Left ventricle myocardium inferior (tissue), 1 donor: ENCODE measurements at places on chromosomes 7 and 10. TPM values are rescaled to one million over a fixed set of nuclear protein-coding genes. Genes with fewer than 3 reads are reported as not detected.

DNA sequence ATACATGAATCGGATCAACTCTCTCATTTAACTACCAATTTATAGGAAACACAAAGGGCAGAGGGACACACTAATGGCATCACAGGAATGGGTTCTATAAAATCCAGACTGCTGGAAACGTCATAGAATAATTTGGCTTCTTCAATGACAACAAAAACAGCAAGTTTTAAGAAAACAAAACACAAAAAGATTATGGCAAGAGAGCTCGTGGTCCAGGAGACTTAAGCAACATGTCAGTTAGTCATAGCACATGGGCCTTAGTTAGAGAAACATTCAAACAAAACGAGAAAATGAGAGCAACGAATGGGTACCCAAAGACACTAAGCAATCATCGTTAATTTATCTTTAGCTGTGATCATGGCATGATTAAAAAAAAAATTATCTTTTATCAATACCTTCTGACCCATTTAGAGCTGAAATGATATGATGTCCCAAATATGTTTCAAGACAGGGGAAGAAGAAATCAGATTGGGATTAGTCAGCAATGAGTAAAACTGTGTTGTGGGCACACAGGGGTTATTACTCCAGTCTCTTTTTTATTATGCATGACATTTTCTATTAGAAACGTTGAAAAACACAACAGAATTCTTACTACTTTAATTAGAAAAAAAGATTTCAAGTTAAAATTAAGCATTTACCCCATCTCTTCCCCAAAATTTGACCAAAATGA lies 28.3 kb downstream of the NCAPG2 start:
- no peak for DNase-seq
- no peaks in the 10 kb centered on the region for H3K27me3 ChIP-seq
- H3K4me1 ChIP-seq: no peaks in the 10 kb centered on the region
- no peak overlapping the region for H3K27ac ChIP-seq
- H3K36me3 ChIP-seq: peaks cover 32% of the 10 kb centered on the region

DNA sequence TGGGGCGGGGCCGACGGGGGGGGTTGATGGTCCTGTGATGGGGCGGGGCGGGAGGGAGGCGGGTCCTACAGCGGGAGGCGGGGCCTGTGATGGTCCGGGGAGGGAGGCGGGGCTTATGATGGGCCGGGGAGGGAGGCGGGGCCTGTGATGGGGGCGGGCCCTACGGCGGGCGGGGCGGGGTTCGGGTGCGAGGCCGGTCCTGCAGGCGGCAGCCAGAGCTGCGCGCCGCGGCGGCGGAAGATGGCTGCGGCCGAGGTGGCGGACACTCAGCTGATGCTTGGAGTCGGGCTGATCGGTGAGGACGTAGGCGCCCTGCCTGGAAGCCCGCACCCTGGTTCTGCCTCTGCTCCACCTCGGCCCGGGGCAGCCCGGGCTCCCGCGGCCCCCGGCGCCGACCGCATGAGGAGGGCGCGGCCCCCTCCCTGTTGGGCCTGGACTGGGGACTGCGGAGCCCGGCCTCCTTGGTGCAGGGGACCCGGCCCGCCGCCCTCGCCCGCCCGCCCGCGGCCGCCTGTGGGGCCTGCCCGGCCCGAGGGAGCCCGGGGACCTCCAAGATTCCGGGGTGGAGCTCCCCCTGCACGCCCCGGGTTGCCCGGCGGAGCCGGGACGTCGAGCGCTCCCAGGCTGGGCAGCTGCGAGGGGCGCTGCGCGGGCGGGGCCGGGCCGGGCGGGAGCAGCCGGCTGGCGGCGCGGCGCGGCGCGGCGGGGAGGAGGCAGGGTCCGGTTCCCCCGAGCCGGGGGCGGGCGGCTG lies at the start of gene DENND10:
Gene DENND10 (plus strand): TSS at position 211 of the 751 bp plus-strand sequence. CDS start 30 bp downstream, at position 241.
- peaks cover 11% of the 10 kb centered on the region for H3K36me3 ChIP-seq
- DNase-seq: peak; percentile 85
- H3K4me1 ChIP-seq: peaks cover 21% of the 10 kb centered on the region
- H3K27ac ChIP-seq: peak within 1 kb of the TSS; percentile 86

- H3K4me1 ChIP-seq: peaks cover 26% of the 10 kb centered on the region
Observed at GRCh38 chr10:114925587-114926586, 12.1 kb upstream of the TRUB1 start.

GRCh38 chr10:20369863-20370736 lies 527.0 kb downstream of the NEBL start:
- no peak overlapping the region for H3K27ac ChIP-seq
- no peaks in the 10 kb centered on the region for H3K4me1 ChIP-seq
- H3K27me3 ChIP-seq: no peaks in the 10 kb centered on the region
- no peak overlapping the region for H3K4me3 ChIP-seq

Gene CLRN3
- total RNA-seq: not detected

DNA sequence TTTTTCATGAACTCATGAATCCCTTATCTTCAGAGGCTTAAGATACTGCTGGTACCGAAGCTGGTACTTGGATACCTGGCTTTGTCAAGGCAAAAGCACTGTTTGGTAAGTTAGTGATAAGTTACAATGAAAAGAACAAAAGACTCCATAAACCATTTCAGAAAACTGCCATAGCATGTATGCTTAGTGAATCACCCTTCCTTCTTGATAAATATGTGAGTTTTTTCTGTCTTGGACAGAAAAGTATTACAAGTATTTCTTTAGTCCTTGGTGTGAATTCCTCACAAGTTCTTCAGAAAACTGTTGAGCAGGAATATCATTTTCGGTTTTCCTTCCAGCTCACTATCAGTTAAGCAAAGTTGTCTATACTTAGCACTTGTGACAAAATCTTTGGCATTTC lies 25.6 kb downstream of the PUS7 start:
- no peak overlapping the region for H3K27ac ChIP-seq
- no peaks in the 10 kb centered on the region for H3K27me3 ChIP-seq
- no peak overlapping the region for H3K4me3 ChIP-seq

GRCh38 chr7:157585113-157585861 lies 248.5 kb downstream of the DNAJB6 start:
- peaks cover 81% of the 10 kb centered on the region for H3K27me3 ChIP-seq
- H3K4me3 ChIP-seq: peak overlapping the region; percentile 48
- H3K27ac ChIP-seq: peak overlapping the region; percentile 50
- H3K4me1 ChIP-seq: no peaks in the 10 kb centered on the region
- no peaks in the 10 kb centered on the region for H3K36me3 ChIP-seq

- peak overlapping the region; percentile 25 for H3K27ac ChIP-seq
- no peak for DNase-seq
- peak overlapping the region; percentile 30 for H3K4me3 ChIP-seq
- H3K36me3 ChIP-seq: no peaks in the 10 kb centered on the region
- no peaks in the 10 kb centered on the region for H3K27me3 ChIP-seq
Observed at GRCh38 chr10:107425931-107426553, 261.5 kb upstream of the SORCS1 start.

DNA sequence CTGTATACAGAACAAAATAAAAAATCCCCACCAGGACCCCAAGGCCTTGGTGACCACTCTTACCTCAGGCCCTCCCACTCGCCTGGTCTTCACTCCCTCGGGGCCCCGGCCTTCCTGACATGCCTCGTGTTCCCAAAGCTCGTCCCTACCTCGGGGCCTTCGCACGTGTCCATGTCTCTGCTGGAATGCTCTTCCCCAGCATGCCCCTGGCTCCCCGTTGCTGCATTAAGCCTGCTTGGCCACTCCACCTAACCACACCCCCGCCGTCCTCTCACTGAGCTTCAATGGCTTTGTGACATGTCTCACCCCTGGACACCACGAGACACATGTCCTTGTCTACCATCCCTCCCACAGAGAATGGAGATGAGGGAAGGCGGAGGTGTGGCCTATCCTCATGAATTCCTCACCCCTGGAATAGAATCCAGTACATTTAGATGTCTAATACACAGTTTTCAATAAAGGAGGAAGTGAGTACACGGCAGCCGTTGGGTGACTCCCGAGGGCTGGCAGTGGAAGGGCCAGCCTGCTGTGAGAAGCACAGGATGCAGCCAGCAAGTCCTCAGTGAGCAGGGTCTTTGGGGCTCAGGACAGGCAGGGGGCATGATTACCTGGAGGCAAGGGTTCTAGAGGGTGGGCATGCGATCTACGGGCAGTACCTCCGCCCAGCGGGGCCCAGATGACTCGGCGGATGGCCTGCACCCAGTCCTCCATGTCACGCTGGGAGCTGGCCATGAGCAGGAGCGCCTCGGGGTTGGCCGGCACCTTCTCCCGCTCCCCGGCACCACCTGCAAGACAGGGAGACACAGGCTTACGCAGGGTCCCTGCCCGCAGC lies 125.7 kb downstream of the ARHGAP22 start:
- H3K27me3 ChIP-seq: no peaks in the 10 kb centered on the region
- H3K4me3 ChIP-seq: no peak overlapping the region
- no peaks in the 10 kb centered on the region for H3K36me3 ChIP-seq
- no peak for DNase-seq

Gene GPAM
- 22.2 TPM for total RNA-seq

DNA sequence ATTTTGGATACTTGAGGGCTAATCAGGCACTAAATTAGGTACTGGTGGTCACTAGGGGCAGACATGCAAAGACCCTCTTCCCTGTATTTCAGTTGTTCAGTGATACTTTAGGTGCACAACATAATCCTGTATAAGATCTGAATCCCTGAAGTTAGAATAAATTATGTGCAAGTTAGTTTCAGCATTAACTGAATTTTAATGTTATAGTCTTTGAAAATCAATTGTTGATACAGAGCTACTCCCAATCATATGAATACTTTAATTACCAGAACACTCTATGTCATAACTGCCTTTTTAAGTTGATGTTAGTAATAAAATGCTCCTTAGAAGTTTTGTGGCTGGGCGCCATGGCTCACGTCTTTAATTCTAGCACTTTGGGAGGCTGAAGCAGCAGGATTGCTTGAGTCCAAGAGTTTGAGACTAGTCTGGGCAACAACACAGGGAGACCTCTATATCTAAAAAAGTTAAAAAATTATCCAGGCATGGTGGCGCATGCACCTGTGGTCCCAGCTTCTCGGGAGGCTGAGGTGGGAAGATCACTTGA lies 87.1 kb upstream of the SKAP2 start:
- peaks cover 85% of the 10 kb centered on the region for H3K27me3 ChIP-seq
- no peaks in the 10 kb centered on the region for H3K4me1 ChIP-seq
- H3K36me3 ChIP-seq: no peaks in the 10 kb centered on the region
- DNase-seq: no peak
- no peak overlapping the region for H3K4me3 ChIP-seq
- no peak overlapping the region for H3K27ac ChIP-seq

Gene ADAM22
- 1.9 TPM for total RNA-seq

GRCh38 chr7:34296663-34297062 lies 361.4 kb upstream of the NPSR1 start:
- peaks cover 3% of the 10 kb centered on the region for H3K27me3 ChIP-seq
- H3K27ac ChIP-seq: no peak overlapping the region
- no peak for DNase-seq
- no peaks in the 10 kb centered on the region for H3K36me3 ChIP-seq
- no peak overlapping the region for H3K4me3 ChIP-seq

GRCh38 chr10:14648946-14649345 lies 125.8 kb downstream of the FAM107B start:
- no peaks in the 10 kb centered on the region for H3K36me3 ChIP-seq
- no peak overlapping the region for H3K4me3 ChIP-seq
- peak overlapping the region; percentile 79 for H3K27ac ChIP-seq
- no peaks in the 10 kb centered on the region for H3K27me3 ChIP-seq
- H3K4me1 ChIP-seq: peaks cover 30% of the 10 kb centered on the region

- H3K36me3 ChIP-seq: no peaks in the 10 kb centered on the region
- no peaks in the 10 kb centered on the region for H3K27me3 ChIP-seq
- peak overlapping the region; percentile 67 for H3K4me3 ChIP-seq
- DNase-seq: no peak
- peaks cover 37% of the 10 kb centered on the region for H3K4me1 ChIP-seq
- H3K27ac ChIP-seq: peak overlapping the region; percentile 90
Observed at GRCh38 chr10:69089638-69090599, 2.0 kb downstream of the SRGN start.

DNA sequence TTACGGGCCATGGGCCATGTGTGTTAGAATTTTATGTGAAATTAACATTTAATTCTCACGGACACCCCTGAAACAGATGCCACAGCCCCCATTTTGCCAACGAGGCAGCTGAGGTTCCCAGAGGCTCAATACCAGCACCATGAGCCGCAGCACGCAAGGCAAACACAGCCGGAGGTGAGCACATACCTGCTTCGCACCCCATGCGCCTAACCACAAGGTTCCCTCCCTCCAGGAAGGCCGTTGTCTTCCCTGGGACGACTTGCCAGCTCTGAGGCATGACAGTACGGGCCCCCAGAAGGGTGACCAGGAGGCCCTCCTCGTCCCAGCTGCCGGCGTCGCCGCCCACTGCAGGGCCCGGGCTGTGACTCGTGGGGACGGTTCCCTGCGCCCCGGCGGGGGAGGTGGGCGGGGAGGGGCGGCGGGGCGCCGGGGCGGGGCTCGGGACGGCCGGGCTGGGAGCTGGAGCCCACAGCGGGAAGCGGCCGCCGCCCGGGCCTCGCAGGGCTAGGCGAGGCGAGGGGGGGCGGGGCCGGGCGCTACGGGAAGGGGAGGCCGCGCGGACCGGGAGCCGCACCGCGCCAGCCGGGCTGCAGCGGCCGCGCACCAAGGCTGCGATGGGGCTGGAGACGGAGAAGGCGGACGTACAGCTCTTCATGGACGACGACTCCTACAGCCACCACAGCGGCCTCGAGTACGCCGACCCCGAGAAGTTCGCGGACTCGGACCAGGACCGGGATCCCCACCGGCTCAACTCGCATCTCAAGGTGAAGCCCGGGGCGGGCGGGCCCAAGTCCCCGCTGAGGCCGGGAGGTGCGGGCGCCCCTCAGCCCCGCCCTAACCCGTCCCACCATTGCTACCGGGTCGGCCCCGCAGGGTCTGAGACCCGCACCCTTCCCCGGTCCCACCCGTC lies at the start of gene CAV2:
Gene CAV2 (plus strand): TSS at position 571 of the 910 bp plus-strand sequence. CDS start 44 bp downstream, at position 615.
- H3K27me3 ChIP-seq: no peaks in the 10 kb centered on the region
- peak; percentile 83 for DNase-seq
- peak within 1 kb of the TSS; percentile 99 for H3K27ac ChIP-seq
- peak within 1 kb of the TSS; percentile 91 for H3K4me3 ChIP-seq
- peaks cover 61% of the 10 kb centered on the region for H3K4me1 ChIP-seq

- H3K27ac ChIP-seq: no peak overlapping the region
- no peak for DNase-seq
- no peak overlapping the region for H3K4me3 ChIP-seq
- H3K4me1 ChIP-seq: peaks cover 22% of the 10 kb centered on the region
- H3K36me3 ChIP-seq: no peaks in the 10 kb centered on the region
Observed at GRCh38 chr7:69761290-69761922, 163.1 kb downstream of the AUTS2 start.

- no peak for DNase-seq
- H3K36me3 ChIP-seq: no peaks in the 10 kb centered on the region
- peaks cover 10% of the 10 kb centered on the region for H3K4me1 ChIP-seq
- H3K4me3 ChIP-seq: no peak overlapping the region
- H3K27me3 ChIP-seq: no peaks in the 10 kb centered on the region
- no peak overlapping the region for H3K27ac ChIP-seq
Observed at GRCh38 chr7:108634535-108634934, 64.9 kb downstream of the DNAJB9 start.

GRCh38 chr10:23171232-23171876 lies 20.8 kb upstream of the PTF1A start:
- no peak overlapping the region for H3K27ac ChIP-seq
- no peak overlapping the region for H3K4me3 ChIP-seq
- DNase-seq: no peak

DNA sequence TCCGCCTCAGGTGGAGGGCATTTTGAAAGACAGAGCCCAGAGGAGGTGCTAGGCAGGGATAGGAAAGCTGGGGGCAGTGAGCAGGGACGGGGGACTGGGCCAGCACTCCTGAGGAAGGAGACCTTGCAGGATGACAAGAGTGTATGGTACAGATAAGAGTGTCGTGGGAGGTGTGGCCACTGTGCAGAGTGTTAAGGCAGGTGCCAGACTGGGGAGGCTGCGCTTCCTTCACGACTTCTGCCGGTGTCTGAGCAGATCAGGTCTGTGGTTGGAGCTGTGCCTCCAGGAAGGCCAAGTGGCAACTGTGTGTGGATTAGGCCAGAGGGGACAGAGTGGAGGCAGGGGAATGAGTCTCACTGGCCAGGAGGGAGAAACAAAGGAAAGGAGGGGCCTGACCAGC lies 161.7 kb downstream of the HIBADH start:
- H3K27ac ChIP-seq: no peak overlapping the region
- H3K36me3 ChIP-seq: no peaks in the 10 kb centered on the region
- H3K4me1 ChIP-seq: no peaks in the 10 kb centered on the region
- H3K4me3 ChIP-seq: no peak overlapping the region
